ENCODE measurements at places on chromosomes 7 and 10.

DNA sequence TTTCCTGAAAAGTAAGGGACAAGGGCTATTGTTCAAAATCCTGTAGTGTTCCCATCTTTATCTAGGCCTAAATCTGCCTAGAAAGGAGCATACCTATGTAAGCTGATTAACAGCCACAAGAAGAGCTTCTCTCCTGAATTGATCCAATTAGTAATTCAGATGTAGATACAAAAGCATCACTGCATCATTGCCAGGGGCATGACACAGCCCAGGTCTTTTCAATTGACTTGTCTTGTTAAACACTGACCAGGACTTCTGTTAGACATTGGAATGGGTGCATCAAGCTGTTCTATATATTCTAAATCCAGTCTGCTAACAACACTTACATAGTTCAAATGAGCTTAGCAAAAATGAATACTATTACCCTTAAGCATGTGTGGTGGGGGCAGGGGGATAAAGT is 589.2 kb downstream of the INHBA start:
- no peak for DNase-seq

GRCh38 chr7:3117488-3118231 is 74.0 kb upstream of the CARD11 start:
- DNase-seq: no peak

- DNase-seq: no peak
Observed at GRCh38 chr7:71511361-71511807, 379.4 kb downstream of the GALNT17 start.

- DNase-seq: no peak
Observed at GRCh38 chr10:29709484-29710002, 74.8 kb upstream of the SVIL start.

DNA sequence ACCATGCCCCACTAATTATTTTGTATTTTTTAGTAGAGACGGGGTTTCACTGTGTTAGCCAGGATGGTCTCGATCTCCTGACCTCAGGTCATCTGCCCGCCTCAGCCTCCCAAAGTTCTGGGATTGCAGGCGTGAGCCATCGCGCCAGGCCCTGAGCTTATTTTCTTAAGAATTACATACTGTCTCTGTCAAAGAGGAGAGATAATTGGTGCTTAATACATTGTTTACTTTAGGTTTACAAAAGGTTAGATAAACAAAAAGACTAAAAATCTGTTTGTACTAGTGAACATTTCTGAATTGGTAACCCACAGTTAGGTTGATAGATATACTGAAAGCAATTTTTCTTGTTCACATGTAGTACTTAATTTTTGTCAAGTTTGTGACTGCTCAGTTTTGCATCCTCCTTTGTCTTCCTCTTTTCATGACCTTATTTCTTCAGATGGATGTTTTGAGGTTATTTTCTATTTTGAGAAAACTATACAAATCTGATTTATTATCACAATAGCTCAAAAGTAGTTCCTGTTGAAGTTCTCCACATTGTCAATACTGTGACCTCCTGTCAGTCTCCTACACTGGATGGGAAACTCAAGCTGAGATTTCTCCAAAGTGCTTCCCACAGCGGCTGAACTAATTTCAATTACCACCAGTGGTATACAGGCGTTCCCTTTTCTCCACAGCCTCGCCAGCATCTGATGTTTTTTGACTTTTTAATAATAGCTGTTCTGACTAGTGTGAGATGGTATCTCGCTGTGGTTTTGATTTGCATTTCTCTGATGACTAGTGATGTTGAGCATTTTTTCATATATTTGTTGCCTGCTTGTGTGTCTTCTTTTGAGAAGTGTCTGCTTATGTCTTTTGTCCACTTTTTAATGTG is 22.5 kb downstream of the HHEX start:
- DNase-seq: no peak

DNA sequence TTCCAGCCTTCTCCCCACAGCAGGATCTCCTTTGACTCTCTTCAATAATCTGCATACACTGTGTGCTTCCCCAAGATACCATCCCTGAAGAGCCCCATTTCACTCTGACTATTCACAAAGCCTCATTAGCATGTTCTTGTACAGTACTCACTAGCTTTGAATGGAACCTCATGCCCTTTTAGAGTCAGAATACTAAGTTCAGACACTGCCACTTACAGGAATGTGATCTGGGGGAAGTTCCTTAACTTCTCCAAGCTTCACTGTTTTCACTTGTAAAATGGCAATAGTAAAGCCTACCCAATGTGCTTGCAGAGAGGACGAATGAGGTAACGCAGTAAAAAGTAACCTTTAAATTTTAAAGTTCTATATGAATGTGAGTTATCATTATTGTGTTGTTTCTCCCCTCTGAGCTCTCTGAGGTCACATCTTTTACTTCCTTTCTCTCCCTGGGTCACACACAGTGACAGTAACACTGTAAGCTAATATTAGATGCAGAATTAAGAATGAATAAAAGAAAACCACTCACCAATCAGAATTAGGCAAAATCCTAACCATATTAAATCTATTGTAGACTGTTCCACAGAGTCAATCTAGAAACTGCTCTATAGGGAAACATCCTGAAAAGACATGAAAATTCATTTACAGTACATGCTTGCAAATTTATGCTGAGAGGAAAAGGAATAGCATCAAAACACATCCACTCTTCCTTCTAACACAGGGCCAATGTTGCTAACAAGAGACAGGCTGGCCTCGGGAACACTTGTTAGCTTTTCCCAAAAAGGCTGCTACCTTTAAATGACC is 64.2 kb upstream of the IL6 start:
- DNase-seq: no peak

DNA sequence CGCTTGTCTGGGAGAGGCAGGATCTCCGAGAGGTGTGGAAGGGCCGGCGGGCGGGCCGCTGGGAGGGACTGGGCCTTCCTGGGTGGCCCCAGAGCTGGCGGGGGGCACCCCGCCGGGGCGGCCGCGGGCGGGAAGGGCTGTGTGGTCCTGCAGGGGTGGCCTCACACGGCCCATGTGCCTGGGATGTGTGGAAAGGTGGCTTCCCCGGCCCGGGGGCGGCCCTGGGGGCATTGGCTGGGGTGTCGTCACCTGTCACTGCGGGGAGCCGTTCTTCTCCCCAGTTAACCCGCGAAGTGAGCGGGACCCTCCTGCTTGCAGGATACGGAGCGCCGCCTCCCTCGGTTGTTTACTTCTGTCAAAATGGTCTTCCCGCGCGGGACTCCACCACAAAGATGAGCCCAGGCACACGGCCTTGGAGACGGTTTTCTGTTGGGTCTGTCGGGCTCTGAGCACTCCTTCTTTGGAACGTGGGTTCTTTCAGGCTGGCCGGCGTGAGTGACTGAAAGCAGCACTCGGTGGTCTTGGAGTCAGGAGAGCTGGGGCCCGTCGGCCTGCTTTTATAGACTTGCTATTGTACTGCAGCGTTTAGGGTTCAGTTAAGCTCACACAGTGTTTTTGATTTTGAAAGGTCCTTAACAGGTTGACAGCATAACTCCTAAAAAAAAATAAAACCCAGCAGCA is 700 bp downstream of the SMC3 start:
- DNase-seq: peak; percentile 35

GRCh38 chr10:17510242-17510908 is 56.0 kb upstream of the ST8SIA6 start:
- no peak for DNase-seq

DNA sequence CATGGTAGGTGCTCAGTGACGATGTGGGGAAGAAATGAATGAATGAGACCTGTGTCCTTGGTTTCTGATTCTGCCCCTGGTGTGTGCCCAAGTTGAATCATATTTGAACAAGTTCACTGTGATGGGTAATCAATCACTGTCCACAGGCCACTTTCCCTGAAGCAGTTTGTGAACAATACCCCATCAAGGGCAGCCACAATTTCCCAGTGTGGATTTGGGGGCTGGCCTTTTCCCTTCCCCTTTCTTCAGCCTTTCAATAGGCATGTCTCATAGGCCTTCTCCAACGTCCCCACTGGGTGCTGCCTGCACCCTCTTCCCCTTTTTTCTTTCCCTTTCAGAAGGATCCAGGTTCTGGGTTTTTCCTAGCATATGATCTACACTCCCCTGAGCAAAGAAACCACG is 64.7 kb downstream of the CREB5 start:
- DNase-seq: no peak

DNA sequence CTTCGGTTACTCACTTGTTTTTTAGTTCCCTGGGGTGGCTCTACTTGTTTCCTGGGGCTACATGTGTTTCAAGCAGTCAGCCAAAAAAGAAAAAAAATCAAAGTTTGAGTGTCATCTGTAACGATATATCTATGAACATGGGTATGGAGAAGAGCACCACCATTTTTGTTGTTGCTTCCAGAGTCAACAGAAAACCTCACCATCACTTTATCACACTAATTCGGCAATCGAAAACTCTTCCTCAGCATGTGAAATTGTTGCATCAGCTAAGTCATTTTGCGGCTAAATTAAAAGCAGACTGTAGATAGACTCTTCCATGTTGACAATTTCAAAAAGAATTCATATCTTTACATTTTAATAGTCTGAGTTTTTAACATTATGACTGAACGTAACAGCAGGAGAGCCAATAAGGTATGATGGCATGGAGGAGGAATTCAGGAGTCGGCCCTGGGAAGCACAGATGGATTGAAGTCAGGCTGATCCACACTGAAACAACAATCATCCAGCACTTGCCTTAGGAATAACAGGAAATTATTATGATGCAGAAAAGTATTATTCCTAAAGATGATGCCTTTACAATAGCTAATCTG is 455.7 kb upstream of the KLF6 start:
- DNase-seq: no peak

- no peak for DNase-seq
Observed at GRCh38 chr7:158958618-158959017, 102.3 kb downstream of the DYNC2I1 start.

DNA sequence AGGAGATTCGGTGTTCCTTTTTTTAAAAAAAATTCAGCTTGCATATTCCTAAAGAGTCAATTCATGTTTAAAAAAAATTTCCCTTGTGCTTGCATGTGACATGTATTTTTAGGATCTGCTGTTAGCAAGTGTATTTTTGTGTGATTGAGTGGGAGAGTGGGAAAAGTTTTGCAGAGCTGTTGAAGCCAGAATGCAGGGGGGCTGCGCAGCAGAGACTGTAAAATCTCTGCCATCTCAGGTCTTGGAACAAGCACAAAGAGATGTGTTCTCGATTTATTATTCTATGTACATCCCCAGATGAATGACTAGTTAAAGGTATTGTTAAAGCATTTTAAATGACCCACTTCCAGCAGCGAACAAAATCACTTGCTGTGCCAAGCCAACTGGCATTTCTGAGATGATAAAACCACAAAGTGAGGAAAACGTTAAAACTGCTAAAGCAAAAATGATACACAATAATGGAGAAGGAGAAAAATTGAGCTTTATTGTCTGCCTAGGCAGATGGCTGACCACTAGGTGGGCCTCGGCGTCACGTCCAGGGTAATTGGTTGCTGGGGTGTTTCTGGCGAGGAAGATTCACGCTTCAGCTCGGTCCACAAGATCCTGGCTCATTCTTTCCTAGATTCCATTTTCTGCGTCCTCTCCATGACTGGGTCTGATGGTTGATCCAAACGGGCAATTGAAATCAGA is 67.0 kb upstream of the ATRNL1 start:
- no peak for DNase-seq

DNA sequence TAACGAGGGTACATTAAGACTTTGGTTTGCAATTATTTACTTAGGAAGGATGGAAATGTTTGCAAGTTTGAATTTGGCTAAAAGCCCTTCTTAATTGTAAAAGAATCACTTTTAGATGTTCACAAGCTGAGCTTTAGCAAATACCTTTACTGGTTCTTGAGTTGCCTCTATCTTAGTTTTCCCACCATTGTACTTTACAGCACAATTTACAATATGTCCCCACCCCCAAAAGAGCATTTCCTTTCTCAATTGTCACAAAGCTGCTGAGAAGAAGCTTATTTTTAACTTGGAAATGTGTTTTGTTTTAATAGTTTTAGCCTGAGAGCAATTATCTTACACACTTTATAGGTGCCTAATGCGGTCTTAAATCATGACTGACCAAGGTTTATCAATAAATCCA is 81.1 kb downstream of the MET start:
- DNase-seq: no peak

All from stimulated activated CD4-positive, alpha-beta T cell treated with anti-CD3 and anti-CD28 coated beads, Interleukin-12 subunit alpha, Interleukin-12 subunit beta, amount 100 ng/mL, for 24 hours (primary cell).